Activated CD4-positive, alpha-beta memory T cell treated with anti-CD3 and anti-CD28 coated beads for 36 hours (primary cell): ENCODE measurements at places on chromosomes 13 and 19. TPM values are rescaled to one million over a fixed set of nuclear protein-coding genes. Genes with fewer than 3 reads are reported as not detected.

ZNF132 gene
- total RNA-seq = 3.6 TPM

DNA sequence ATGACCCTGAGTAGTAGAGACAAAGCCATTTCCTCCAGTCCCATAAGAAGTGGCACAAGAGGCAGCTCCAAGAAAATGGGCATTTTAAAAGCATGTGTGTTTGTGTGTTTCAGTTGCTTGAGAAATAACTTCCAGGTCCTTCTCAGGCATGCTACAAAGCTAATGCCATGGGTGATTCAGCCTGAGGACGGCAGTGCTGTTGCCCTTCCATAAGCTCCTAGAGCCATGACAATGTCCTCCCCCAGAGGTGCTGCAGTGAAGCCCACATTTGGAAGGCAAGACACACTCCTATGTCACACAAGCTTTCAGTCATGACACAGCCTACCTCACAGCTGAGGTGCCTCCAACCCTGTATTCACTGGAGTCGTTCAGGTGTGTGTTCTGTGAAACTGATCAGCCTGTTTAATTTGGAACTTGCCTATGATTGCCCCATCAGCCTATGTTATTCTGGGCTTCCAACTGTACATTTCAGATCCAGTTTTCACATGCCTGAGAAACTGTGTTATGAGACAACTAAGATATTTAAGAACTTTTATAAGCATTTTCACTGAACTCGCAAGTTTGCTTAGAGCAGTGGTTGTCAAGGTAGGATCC, 213.6 kb downstream of the FOXO1 start:
- no peak for DNase-seq

DNA sequence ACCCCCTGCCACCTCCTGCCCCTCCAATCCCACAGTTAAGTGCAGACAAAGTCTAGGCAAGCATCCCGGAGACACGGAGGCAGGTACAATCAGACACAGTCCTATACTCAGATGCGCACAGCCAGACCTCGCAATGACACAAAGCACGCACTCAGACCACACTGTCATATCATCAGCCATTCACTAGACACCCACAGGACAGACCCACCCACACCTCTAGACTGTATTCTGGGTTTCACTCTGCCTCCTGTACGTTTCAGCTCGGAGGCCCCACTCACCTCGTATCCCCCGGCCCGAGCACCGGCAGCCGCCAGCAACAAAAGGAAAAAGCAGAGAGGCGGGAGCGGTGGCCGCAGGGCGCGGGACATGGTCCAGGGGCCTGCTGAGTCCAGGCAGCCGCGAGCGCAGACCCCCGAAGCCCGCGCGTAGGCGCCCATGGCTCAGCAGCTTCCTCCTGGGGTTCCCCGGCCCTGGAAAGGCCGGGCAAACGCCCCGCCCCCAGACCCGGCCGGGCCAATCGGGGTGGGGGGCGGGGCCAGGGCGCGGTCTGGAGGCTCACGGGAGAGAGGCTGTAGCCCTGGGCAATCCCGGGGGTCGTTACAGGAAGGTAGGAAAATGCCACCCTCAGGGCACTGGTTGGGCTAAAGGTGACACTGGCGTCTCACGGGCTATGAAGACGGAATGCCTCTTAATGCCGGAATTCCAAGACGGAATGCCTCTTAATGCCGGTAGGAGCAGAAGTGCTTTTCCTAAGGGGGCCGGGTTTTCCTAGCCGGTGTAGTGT, at the start of the genes MAN2B1 and WDR83:
Gene MAN2B1 (minus strand): TSS at position 478 of the 784 bp plus-strand sequence. CDS start 41 bp downstream, at position 437.
Gene WDR83 (plus strand): TSS at position 543 of the 784 bp plus-strand sequence. CDS start 2,984 bp downstream, outside the sequence.
- peak within 1 kb of the TSS; percentile 87 for H3K27ac ChIP-seq
- DNase-seq = peak; percentile 87
- H3K4me1 ChIP-seq = peaks cover 47% of the 10 kb centered on the region
- H3K27me3 ChIP-seq = no peaks in the 10 kb centered on the region

- no peak overlapping the region for H3K27ac ChIP-seq
- no peaks in the 10 kb centered on the region for H3K36me3 ChIP-seq
- H3K4me3 ChIP-seq = no peak overlapping the region
- no peaks in the 10 kb centered on the region for H3K4me1 ChIP-seq
Measured at GRCh38 chr19:30307191-30307974, 64.8 kb upstream of the ZNF536 start.

DNA sequence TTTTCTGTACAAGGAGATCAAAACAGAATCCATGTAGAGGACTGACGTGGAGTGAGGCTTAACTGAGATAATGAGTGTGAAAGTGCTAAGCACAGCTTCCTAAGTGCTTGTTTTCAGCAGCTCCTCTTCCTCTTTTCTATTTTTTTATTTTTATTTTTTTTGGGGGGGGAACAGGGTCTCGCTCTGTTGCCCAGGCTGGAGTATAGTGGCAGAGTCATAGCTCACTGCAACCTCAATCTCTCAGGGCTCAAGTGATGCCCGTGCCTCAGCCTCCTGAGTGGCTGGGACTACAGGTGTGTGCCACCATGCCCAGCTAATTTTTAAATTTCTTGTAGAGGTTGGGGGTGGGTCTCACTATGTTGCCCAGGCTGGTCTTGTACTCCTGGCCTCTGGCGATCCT, 5.6 kb upstream of the FOSB start:
- H3K27ac ChIP-seq = no peak overlapping the region
- peaks cover 3% of the 10 kb centered on the region for H3K4me1 ChIP-seq

FUT2 gene
- not detected for total RNA-seq

- no peaks in the 10 kb centered on the region for H3K4me1 ChIP-seq
- DNase-seq = no peak
- H3K27me3 ChIP-seq = no peaks in the 10 kb centered on the region
Measured at GRCh38 chr13:103255587-103256301, 189.5 kb upstream of the SLC10A2 start.

GRCh38 chr19:4970558-4971423, 1.9 kb downstream of the KDM4B start:
- H3K27ac ChIP-seq = no peak overlapping the region
- H3K36me3 ChIP-seq = peaks cover 3% of the 10 kb centered on the region
- no peaks in the 10 kb centered on the region for H3K27me3 ChIP-seq
- peaks cover 35% of the 10 kb centered on the region for H3K4me1 ChIP-seq

- no peak for DNase-seq
- H3K4me1 ChIP-seq = peaks cover 4% of the 10 kb centered on the region
- no peak overlapping the region for H3K4me3 ChIP-seq
- H3K27me3 ChIP-seq = peaks cover 2% of the 10 kb centered on the region
- no peak overlapping the region for H3K27ac ChIP-seq
Measured at GRCh38 chr13:109697936-109698335, 88.4 kb downstream of the IRS2 start.

CCNA1 gene
- 0.87 TPM for total RNA-seq

- peaks cover 77% of the 10 kb centered on the region for H3K36me3 ChIP-seq
- H3K4me1 ChIP-seq = peaks cover 95% of the 10 kb centered on the region
- H3K27me3 ChIP-seq = no peaks in the 10 kb centered on the region
- peak overlapping the region; percentile 62 for H3K4me3 ChIP-seq
- peak overlapping the region; percentile 86 for H3K27ac ChIP-seq
Measured at GRCh38 chr13:46172531-46172991, 9.4 kb downstream of the LCP1 start.

DNA sequence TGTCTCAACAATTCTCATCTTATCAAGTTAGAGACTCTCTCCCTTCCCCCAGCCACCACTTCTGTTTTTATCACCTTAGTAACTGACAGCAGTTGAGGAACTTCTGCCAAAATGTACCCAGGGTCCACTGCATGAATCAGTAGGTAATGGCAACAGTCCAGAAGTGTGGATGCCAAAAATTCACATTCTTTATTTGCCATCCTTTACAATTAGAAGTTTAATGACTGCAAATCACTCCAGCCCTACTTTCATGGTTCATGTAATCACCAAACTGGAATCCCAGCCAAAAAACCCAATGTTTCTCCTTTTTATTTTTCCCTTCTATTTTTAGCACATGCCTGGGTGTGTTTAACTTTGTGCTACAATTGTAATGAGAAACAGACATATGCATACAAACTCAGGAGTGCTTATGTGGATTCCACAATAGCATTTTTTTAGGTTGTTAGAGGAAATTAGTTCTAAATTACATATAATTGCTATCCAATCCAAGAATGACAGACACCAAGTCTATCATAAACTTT, 243.5 kb downstream of the RGCC start:
- no peaks in the 10 kb centered on the region for H3K4me1 ChIP-seq
- no peak overlapping the region for H3K4me3 ChIP-seq
- H3K36me3 ChIP-seq = peaks cover 8% of the 10 kb centered on the region
- H3K27ac ChIP-seq = no peak overlapping the region
- no peak for DNase-seq
- no peaks in the 10 kb centered on the region for H3K27me3 ChIP-seq

LILRA1 gene
- total RNA-seq = not detected

DNA sequence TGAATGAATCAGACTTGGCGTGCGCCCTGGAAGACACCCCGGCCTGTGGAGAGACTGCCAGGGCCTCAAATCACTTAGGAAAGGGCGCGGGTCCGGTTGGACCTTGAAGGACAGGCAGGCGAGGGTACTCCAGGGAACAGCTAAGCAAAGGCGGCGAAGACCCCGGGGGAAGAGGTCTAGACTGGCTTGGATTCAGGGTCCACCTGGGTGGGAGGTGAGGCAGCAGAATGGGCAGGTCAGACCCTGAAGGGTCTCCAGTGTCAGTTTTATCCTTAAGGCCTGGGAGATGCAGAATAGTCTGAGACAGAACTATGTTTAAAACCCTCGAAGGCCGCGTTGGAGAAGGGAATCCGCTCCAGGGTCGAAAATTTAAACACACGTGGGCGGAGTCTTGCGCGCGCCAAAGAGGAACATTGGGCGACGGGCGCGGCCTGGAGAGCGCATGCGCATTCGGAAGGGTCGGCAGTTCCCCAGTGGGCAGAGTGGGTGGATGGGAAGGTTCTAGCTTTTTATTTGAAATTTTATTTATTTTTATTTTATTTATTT, 567 bp upstream of the SMG9 start:
- peak overlapping the region; percentile 99 for H3K27ac ChIP-seq
- H3K36me3 ChIP-seq = peaks cover 37% of the 10 kb centered on the region
- DNase-seq = peak; percentile 89
- H3K4me3 ChIP-seq = peak overlapping the region; percentile 95
- no peaks in the 10 kb centered on the region for H3K27me3 ChIP-seq
